ENCODE measurements at places on chromosomes 4 and X.

DNA sequence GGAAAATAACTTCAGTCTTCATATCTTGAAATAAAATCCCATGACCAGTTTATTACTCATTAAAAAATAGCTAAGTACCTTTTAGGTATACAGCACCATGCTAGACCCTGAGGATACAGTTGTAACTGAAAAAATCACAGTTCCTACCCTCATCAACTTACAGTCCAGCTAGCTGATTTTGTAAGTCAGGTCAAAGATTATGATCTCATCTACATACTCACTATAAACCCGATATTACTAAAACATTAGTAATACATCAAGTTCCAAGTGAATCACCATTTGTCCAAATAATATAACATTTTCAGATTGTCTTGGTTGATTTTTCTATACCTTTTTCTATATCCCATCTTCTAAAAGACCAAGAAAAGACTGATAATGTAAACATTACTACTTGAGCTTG lies 333.9 kb downstream of the INPP4B start:
- no peak for DNase-seq

GRCh38 chr4:112693507-112693906 lies 56.6 kb downstream of the LARP7 start:
- DNase-seq: no peak

DNA sequence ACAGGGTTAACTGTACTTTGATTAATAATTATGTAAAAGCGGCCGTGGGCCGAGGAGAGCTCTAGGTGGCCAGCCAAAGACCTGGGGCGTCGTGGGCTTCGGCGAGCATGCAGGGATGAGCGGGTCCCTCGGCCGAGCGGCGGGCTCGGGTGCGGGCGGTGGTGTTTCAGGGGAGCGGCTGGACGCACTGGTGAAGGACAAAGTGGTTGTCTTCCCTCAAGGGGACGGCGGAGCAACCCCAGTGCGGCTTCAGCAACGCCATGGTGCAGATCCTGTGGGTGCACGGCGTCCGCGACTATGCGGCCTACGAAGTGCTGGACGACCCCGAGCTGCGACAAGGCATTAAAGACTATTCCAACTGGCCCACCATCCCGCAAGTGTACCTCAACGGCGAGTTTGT lies 103.0 kb upstream of the C1GALT1C1 start:
- no peak for DNase-seq

- DNase-seq: no peak
These were observed 542 bp downstream of the RNF150 start for GRCh38 chr4:141132709-141133145.

GRCh38 chrX:20952180-20952579 lies 422.0 kb upstream of the CNKSR2 start:
- DNase-seq: no peak

GRCh38 chr4:139922406-139923024 lies 231.5 kb downstream of the MAML3 start:
- DNase-seq: no peak

DNA sequence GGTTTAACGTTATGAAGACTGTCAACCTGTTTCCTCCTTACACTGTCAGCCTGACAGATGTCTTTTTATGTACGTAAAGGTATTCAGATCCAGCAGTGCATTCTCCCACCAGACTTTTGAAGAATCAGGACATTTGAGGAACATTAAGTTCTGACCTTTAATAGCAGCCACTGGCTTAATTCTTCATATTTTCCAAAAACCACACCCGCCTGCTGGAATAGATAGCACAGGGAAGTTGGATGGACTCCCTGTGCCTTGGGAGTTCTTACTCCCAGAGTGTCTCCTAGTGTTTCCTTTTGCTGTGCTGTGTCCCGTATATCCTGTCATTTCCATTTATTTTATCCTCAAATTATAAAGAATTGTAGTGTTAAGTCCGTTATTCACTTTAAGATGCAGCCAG lies 94.5 kb downstream of the AFF1 start:
- no peak for DNase-seq

GRCh38 chr4:2462218-2462991 lies 6.5 kb upstream of the RNF4 start:
- no peak for DNase-seq

DNA sequence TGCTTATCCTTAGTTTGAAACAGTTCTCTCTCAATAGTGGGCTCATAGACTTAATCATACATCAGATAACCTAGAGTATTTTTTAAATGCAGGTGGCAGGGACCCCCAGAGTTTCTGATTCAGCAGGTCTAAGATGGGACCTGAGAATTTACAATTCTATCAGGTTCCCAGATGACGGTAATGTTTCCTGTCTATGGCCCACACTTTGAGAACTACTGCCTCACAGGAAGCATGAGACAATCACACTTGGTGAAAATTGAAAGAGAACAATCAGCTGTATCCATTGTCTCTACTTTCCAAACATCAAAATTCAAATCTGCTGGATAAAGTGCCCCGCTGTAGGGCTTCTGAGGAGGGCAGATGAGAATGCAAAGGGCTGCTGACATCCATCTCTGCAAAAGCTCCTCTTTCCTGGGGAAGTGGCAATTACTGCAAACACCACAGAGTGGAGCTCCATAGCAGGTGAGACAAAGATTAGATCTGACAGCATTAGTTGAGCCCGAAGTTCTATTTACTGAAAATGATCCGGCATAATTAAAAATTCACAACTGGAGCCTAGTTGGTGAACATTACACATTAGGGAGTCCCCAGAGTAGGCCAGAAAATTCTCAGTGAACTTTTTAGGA lies 187.8 kb upstream of the MBNL3 start:
- DNase-seq: no peak

DNA sequence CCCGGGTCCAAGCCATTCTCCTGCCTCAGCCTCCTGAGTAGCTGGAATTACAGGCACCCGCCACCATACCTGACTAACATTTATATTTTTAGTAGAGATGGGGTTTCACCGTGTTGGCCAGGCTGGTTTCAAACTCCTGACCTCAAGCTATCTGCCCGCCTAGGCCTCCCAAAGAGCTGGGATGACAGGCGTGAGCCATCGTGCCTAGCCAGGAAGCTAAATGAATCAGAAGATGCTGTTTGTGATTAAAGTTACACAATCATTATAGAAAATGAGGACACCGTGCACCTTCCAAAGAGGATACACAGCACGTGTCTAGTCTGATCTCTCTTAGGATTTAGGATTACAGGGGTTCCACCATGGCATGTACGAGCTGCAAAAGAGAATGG lies 99.6 kb downstream of the DHRSX start:
- DNase-seq: no peak

DNA sequence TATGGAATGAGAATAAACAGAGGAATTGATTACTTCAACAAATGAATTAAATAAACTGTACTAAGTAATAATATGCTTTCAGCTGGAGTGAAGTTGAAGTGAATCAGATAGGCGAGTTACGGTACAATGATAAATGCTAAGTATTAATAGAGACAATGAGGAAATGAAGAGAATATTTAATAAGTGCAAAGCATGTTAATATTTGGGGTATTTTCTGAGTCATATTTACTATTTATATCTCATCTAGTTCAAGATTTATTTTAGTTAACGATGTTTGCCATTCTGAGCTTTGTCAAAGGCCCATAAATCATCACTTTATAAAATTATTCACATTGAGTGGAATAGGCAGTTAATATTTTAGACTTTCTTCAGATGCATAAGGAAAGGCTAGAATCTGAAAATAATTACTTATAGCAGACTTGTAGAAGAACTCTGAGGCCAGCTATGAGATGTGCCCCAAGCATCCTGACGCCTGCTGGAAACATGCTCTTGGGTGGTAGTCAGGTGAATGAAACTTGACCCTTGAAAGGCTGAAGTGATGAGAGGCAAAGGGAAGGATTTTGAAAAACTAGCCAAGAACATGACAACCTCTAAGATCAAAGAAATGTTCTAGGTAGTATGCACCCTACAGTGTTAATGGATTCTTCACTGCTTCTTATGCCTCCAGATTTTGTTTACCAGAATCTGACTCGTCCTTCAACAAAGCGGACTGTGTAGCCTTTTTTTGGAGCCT lies 133.8 kb upstream of the STIM2 start:
- no peak for DNase-seq

DNA sequence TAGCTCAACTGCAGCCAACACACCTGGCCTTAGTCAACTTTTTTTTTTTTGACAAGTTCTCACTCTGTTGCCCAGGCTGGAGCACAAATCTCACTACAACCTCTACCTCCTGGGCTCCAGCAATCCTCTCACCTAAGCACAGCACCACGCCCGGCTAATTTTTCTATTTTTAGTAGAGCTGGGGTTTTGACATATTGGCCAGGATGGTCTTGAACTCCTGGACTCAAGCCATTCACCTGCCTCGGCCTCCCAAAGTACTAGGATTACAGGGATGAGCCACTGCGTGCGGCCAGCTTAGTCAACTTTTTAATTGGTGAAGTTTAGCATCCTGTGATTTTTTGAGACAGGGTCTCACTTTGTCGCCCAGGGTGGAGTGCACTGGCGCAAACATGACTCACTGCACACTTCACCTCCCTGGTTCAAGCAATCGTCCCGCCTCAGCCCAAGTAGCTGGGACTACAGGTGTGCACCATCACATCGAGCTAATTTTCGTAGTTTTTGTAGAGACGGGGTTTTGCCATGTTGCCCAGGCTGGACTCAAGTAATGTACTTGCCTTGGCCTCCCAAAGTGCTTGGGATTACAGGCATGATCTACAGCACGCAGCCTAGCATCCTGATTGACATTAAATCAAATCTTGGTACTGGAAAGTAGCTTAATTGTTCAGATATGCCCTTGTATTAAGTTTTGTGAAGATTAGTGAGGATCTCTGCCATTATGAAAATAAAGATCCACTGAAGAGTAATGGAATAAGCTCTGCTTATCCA lies 8.3 kb downstream of the HNRNPDL start:
- DNase-seq: no peak

GRCh38 chr4:72567821-72568675 lies 973 bp downstream of the ADAMTS3 start:
- no peak for DNase-seq

DNA sequence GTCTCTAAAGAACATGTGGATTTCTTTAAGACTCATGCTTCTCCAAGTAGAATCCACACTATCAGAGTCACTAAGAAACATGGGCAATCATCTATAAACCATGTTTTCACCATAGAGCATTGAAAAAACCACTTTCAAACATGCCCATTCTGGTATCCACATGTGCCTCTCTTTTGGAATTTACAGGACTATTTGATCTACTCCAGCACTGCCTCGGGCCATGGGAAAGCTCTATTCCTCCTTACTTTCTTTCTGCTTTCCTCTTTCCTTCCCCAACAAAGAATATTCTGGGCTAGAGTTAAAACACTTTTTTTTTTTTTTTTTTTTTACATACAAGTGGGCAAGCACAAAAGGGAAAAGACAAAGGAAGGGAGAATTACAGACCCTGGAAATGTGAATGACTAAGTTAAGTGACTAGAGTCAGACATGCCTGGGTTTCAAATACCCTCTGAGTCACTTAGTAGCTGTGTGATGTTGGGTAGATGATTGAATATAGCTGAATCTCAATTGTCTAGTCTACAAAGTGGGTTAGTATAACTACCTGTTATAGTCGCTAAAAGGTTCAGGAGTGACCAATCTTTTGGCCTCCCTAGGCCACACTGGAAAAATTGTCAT lies 847.7 kb upstream of the INTU start:
- DNase-seq: no peak

DNA sequence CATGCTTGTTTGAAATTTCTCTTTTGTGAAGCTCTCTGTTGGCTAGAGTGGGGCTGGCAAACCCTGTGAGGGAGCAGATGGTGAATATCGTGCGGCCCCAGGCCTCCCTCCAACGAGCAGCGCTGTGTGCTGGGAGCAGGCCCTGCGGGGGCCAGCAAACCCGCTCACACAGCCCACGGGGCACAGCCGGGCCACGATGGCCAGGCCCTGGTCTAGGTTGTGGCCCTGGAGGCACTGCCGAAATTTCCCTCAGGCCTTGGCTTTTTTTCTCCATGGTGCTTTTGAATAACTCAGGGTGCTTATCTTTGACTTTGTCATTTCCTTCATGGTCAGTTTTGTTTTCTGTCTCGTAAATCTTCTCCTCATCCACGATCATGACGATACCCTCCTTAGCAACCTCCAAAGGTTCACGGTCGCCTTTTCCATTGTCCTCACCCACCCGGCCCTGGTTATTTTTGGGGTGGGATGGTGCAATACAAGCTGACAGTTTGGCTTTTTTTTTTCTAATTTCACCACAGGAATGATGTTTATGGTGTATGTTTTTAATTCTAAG lies 20.7 kb downstream of the PCGF3 start:
- DNase-seq: no peak

DNA sequence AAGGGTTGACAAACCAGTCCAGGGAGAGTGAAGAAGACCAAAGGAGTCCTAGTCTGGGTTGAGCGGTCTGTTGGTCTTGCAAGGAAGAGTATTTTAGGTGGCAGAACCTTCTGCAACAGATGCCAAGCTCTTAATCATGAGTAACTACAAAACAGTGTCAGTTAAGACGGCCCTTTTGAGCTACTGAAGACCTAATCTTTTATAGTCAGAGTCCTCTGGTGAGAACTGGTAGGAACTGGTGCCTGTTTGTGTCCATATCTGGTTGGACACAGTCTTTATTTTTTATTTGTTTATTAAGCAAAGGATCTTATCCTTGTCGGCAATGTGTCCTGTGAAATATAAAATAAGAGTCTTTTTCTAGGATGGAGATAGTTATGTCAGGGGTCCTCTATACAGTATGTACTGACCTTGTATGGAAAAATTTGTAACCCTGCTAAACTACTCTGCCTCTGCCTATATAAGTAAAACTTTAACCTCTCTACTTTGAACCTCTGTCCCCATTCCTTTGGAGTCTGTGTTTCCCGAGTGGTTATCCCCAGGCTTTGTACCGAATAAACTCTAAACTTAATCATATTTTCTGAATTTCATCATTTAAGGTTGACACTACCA lies 47.1 kb downstream of the FAM13A start:
- DNase-seq: no peak

GRCh38 chrX:33324099-33324498 lies 112.8 kb upstream of the DMD start:
- DNase-seq: no peak

DNA sequence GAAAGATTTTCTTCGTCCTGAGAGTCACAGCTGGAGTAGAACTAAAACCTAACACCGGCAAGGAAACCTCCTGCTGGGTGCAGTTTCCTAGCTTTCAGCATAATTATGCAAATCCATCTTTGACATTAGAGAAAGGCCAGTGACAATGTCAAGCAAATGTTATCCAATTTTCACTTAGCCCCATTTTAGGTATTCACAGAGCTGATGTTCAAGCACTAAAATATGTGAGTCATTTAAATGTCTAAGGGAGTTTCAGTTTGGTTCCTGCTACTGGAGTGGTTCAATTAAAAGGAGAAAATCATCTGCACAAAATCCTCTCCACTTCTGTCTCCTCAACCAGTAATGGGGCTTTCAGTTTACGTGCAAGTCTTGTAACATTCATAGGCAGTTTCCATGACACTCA lies 37.1 kb upstream of the AMOT start:
- no peak for DNase-seq

GRCh38 chr4:53747401-53747800 lies 156.1 kb upstream of the LNX1 start:
- DNase-seq: no peak

DNA sequence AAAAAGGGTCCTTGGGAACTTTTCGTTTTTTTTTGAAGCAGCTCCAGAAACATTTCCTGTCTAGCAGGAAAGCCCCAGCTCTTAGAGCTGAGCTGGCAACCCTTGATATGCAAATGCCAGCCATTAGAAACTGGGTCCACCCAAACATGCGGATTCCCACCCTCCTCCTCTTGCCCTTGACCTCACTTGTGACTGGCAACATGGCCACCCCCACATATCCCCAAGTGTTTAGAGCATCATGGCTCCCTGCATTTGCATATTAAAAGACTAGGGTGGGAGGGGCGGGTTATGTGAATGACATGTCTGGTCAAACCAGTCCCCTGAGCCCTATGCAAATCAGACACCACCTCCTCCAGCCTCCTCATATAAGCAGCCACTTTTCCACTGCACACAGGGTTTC lies 671.1 kb downstream of the FAT4 start:
- DNase-seq: no peak
